Sciatic nerve (tissue), 2 donors: ENCODE measurements at places on chromosomes 2 and 18. TPM values are rescaled to one million over a fixed set of nuclear protein-coding genes. Genes with fewer than 3 reads are reported as not detected.

- DNase-seq: no peak
Observed at GRCh38 chr2:58035352-58035751, 11.3 kb upstream of the VRK2 start.

DNA sequence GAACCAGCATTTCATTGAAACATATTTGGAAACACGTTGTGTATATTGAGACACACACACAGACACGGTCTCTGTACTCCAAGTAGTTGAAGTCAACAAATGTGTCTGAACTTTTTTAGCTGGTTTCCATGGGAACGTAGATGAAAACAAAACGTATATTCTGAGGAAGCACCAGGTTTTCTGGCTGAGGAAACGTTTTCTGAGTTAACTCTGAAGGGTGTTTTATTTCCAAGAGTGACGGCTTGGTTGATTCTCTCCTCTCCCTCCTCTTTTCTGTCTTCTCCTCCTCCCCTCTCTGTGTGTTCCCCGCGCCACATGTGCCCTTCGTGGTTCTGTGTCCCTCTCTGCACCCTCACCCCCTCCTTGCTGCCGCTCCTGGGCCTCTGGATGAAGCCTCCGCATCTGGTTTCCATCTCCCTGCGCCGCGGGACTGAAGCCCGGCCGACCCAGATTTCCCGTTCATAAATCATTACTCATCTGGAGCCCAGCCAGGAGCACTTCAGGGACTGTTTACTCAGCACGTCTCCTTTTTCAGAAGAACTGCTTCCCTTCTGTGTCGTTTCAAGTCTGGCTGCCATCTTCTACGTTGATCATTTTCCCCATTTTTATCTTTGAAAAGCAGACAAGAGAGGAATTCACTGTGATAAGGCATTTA, 122.7 kb downstream of the COL6A3 start:
- peak; percentile 94 for DNase-seq

DNA sequence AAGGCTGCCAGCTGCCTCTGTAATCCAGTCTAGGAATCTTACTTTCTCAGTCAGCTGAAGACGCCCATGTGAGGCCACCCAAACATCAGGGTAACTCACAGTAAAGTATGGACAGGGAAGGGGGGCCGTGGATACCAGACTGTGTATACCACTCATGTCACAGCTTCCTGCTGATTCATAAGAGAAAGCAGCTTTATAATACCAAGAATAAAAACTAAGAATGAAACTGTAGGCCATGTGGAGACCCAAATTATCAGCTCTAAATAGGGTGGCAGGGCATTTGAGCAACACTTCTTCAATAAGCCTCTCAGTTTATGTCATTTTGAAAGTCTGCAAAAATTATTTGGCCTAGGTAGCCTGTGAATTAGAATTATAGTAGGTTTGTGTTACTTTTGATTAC, 115.0 kb upstream of the CDCA7 start:
- DNase-seq: no peak

- peak; percentile 51 for DNase-seq
Observed at GRCh38 chr2:241999184-241999583, 129.7 kb downstream of the RTP5 start.

- peak; percentile 69 for DNase-seq
Observed at GRCh38 chr18:77133835-77134496, 1.4 kb upstream of the MBP start.

DNA sequence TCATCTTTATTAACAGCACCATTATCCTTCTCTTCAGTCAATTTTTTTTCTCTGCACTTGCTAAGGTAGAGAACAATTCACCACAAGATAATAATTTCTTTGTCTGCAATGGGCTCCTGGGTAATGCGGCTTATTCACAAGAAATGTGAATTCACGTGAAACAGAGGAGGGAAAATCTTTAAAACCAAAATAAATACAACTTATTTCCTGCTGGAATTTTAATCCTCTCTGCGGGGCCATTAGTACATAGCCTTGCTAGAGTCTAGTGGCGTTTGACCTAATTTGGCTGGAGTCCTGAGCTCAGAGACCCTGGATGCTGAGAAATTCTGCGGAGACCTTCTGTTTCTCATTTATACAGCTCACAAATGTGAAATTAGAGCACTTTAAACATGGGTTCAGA, 319.3 kb upstream of the MMADHC start:
- DNase-seq: no peak

GRCh38 chr2:182763311-182763912, 47.4 kb downstream of the DNAJC10 start:
- no peak for DNase-seq

GRCh38 chr2:39919511-39920306, 140.7 kb upstream of the THUMPD2 start:
- no peak for DNase-seq

The SDC1 gene
- total RNA-seq: 0.98 TPM

The OR6B2 gene
- total RNA-seq: 5.1 TPM
